RCC 7860 (cell line): ENCODE measurements at places on chromosomes 12 and 14.

DNA sequence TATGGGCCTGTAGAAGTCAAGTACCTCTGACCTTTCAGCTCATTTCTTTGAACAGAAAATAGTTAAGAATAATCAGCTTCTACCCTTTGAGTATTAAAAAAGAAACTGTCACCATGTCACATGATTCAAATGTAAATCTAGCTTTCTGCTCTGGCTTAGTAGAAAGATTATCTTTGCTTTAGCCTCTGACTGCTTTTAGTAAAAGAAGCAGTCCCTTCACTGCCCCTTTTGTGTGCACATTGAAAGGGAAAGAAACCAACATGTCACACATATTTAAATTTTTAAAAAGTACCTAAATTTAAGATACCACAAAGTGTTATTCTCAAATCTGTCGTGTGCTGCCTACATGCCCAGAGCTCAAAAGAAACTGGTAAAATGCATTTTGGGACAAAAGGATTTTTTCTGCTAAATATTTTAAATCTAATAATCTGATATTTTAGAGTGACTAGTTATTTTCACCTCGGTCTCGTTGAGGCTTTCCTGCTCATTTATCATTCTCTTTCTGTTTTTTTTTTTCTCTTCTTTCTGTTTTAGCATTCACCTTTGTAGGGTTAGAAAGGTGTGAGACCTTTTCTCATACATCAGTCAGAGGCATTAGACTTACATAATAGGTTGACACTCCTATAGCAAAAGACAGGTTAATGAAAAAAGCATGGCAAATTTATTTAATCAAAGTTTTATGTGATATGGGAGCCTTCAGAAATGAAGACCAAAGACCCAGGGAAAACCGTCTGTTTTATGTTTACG, 41.3 kb downstream of the SLC16A7 start:
- no peak for DNase-seq

DNA sequence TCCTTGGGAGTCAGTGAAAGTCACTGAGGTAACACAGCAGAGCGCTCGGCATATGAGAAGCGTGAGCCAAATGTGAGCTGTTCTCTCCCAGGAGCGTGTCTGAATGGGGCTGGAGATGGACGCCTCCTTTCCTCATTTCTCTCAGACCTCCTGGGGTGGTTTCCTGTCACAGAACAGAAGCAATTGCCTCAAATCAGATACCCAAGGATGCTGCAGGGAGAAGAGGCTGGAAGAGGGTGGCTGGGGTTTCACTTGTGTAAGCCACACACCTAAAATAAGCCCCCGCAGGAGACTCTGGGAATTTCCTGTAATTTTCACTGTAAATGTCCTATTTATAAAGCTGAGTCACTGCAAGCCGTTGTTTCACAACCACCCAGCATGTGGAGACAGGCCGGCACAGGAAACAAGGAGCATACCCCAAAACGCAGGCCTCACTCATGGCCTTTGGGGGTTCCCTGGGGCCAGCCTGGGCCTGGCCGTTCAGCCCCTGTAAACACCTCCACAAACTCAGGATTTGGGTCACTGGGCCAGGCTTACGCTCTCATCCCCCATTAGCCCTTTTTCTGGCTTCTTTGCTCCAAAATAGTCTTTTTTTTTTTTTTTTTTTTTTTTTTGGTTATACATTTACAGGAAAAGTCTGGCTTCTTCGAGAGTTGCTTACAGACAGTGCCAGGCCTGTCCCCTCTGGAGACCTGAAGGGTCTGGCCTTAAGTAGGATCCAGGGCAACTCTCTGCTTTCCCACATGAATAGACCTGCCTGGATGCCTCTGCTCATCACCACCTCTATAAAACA, 55.3 kb downstream of the VCPKMT start:
- peak; percentile 77 for DNase-seq

DNA sequence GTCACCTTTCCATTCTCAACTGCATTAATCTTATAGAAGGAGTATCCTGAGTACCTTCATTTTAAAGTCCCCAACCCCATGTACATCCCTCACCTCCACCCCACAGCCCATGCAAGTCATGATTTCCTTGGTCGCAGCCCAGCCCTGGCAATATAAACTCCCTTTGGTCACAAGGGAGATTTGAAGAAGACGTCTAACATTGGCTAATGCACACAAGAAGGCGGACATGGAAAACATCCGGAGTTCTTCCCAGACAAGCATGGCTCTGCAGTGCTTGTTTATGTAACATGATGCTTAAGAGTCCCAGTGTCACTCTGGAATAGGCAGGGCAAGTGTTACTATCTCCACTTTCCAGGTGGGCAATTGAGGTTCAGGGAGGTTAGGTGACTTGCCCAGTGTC, 277.6 kb downstream of the DPF3 start:
- no peak for DNase-seq

DNA sequence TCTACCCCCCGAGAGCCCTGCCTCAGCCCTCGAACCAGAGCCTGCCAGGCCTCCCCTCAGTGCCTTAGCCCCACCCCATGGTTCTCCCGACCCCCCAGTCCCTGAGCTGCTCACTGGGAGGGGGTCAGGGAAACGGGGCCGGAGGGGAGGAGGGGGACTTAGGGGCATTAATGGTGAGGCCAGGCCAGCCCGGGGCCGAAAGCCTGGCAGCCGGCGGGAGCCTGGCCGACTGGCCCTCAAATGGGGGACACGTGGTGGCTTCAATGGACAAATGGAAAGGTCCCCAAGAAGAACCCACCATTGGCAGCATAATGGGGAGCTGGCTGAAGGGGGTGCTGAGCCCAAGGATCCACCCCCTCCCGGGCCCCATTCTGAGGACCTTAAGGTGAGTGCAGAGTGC, 5.6 kb downstream of the MBD6 start:
- no peak for DNase-seq

DNA sequence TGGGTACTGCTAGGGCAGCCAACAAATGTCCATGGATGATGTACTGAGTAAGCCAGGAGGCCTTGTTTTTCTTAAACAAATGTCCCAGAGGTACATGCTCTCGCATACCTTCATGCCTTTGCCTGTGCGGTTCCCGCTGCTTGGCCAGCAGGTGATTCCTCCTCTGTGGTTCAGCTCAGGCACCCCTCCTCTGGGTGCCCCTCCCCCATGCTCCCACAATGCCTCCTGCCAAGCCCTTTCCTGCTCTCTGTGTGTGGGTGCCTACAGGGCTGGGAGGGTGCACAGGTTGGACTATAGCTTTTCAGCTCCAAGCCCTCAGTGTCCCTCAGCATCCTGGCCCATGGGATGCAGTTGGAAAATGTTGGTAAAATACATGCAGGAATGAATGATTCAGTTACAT, 23.5 kb downstream of the ASB2 start:
- no peak for DNase-seq

DNA sequence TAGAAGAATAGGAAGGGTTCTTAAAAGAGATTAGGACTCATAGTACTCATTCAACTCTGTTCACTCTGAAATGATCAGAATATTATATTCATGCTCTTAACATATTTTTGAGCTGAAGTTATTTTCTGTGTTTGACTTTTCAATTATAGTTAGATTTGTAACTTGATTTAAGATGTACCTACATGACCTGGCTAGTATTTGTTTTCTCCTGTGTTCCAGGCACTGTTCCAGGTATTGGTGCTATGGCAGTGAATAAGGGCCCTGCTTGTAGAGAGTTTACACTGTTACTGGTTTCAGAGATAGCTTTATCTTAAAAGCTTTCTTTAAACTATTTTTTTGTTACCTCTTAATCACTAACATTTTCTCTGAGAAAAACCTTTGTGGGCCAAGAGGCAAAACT, 19.1 kb upstream of the SLC17A8 start:
- no peak for DNase-seq

GRCh38 chr14:25009891-25010290, 40.1 kb downstream of the STXBP6 start:
- peak; percentile 4 for DNase-seq

DNA sequence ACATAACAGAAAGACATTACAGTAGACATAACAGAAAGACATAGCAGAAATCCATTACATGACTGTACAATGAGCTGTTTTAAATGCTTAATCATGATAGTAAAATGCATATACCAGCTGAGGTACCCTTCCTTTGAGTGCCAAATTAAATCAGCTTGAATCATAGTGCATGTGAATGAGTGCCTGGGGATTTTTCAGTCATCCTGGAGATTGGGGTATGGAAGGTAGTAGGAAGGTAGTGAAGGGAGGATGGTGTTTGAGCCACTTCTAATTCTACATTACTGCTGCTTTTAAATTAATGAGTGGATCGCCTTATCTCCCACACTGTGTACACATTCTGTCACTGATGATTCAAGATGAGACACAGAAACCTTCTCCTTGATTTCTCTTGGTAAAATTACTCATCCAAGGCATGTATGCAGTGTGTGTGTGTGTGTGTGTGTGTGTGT, 534.2 kb downstream of the LRFN5 start:
- peak; percentile 82 for DNase-seq

- no peak for DNase-seq
Observed at GRCh38 chr14:95993768-95994592, 45.2 kb upstream of the C14orf132 start.

DNA sequence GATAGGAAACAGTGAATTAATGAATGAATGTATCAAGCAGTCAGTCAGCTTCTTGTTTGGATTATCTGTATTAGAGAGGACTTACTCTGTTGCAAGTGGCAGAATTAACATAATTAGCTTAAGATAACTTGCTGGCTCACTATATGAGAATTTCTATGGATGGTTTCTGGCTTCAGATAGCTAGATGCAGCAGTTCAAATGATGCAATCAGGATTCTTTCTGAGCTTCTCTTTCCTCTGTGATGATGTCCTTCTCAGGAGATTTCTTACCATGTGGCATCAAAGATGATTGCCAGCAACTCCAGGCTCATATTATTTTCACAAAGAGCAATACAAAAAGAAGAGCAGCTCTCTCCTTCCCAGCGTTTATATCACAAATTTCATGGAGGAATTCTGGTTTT, 30.7 kb downstream of the FRMD6 start:
- no peak for DNase-seq

DNA sequence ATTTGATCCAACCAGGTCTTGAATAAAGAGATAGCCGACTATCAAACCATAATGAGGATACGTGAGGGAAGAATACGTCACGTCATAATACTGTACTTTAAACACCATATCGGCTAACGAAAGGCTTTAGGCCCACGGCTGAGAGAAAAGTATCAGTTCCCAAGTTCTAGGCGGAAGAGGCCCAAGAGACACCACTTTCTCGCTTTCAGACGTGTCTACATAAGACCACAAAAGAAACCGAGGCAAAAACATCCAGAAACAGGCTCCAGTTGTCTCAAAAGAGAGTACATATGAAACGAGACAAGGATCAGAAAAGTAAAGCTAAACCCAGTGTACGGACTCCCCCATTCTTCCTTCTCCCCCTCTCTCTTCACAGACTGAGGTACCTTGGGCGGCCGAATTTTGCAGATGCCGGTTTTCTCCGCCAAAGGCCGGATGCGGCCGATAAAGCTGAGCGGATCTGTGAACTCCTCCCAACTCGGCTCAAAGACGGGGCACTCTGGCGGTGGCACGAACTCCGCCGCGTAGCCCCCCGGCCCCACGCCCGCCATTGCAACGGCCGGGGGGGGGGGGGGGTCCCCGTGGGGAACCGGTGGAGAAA, 479 bp downstream of the KDM5A start:
- no peak for DNase-seq
